ENCODE measurements at places on chromosomes 5 and 9. TPM values are rescaled to one million over a fixed set of nuclear protein-coding genes. Genes with fewer than 3 reads are reported as not detected.

- no peak for DNase-seq
These were observed 57.2 kb downstream of the COL5A1 start for GRCh38 chr9:134698587-134699342.

GRCh38 chr9:135070964-135071735, 16.3 kb upstream of the OLFM1 start:
- no peak for DNase-seq

GRCh38 chr5:96572864-96573512, 89.2 kb upstream of the CAST start:
- DNase-seq: no peak

- DNase-seq: no peak
These were observed 6.0 kb downstream of the NUDT2 start for GRCh38 chr9:34335376-34335775.

GRCh38 chr9:20307621-20308020, 314.7 kb downstream of the MLLT3 start:
- DNase-seq: no peak

GRCh38 chr9:87765521-87765920, 39.6 kb downstream of the CTSL start:
- DNase-seq: no peak

DNA sequence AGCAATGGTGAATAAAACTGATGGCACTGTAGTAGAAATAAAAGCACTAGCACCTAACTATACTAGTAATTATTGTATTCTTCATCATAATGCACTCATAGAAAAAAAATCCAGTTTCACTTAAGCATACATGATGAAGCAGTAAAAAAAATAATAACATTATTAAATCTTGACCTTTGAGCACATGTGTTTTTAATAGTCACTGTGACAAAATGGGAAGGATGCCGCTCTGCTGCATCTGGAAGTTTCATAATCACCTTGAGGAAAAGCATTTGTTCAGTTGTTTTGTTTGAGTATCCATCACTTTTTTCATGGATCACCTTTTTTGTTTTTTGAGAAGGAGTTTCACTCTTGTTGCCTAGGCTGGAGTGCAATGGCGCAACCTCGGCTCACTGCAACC, 13.2 kb downstream of the OR2K2 start:
- DNase-seq: no peak

DNA sequence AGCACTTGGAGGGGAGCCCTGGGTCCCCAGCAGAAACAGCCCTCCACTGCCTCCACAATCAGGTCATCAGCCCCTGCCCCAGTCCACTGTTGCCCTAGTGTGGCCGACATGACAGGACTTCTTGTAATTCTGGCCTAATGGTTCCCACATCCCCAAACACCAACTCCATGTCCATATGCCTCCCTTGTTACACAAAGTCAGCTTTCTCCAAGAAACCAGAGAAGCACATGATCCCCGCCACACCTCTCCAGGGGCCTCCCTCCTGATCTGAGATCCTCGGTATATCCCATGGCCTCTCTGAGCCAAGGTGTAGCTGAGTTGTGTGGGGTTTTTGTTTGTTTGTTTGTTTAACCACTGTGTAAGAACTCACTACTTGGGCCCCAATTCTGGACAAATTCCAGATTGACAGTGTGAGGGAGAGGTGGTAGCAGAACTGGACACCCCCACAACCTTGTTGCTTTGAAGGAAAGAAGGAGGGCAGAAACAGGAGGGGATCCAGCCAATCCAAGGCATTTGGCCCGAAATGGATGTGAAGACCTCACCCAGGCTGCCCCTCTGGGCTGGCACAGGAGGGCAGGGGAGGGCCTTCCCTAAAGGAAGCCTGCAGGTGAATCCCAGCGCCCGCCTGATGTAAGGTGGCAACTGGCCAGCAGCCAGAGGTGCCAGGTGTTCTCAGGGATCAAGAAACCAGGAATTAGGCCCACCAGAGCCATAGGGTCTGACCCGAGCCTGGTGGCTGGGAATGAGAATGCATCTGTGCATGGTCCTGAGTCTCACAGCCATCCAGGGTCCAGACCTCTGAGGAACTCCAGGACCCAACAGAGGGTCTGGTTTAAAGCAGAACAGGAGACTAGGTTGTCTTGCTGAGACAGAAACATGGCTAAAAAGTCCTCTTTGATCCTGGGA, 13.4 kb downstream of the IRF1 start:
- no peak for DNase-seq

- peak; percentile 74 for DNase-seq
These were observed 241.8 kb downstream of the GAS1 start for GRCh38 chr9:86705490-86705889.

DNA sequence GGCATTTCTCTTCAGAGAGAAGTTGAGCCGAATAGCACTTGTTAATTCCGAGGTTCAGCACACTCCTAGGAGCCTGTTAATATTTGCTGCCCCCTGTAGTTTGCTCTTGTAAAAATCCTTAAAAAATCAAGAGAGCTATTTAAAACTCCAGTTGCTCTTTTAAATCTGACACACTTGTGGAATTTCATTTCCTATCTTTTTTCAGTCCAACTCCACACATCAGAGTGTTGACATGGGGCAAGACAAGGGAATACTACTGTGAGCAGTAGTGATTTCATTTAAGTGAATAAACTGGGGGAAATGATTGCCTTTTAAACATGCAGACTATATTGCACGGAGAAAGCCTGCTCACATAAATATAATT, 1096.3 kb upstream of the DMAC1 start:
- peak; percentile 43 for DNase-seq

DNA sequence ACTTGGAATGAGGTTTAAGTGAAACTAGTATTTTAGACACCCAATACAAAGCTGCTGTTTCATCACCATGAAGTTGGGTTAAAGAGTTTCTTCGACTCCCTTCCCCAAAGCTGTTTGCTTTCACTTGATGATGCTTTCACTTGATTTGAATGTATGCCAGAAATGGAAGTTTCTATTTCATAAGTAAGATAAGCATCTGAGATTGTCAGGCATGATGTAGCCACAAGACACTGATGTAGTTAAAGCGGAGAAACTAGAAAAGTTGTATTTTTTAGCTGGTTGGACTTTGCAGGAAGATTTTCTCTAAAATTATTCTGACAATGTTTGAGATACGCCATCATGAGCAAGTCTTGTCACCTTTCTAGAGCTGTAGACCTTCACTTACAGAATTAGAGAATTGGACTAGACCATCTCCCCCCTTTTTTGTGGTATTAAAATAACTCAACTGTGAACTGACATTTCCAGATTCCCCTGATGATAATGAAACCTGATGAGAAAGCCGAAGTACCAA, 20.0 kb downstream of the MOCS2 start:
- DNase-seq: no peak

- no peak for DNase-seq
These were observed 73.5 kb downstream of the PAX5 start for GRCh38 chr9:36960575-36960955.

- no peak for DNase-seq
These were observed 129.6 kb upstream of the ZNF618 start for GRCh38 chr9:113746486-113746885.

GRCh38 chr5:112757468-112758208, 20.0 kb downstream of the APC start:
- peak; percentile 58 for DNase-seq

- no peak for DNase-seq
These were observed 297.8 kb downstream of the FBXL17 start for GRCh38 chr5:108084105-108084504.

GRCh38 chr9:83637389-83637788, 14.4 kb downstream of the IDNK start:
- no peak for DNase-seq

GRCh38 chr5:157076558-157076957, 17.6 kb upstream of the HAVCR1 start:
- DNase-seq: no peak

- no peak for DNase-seq
These were observed 131.7 kb downstream of the RANBP17 start for GRCh38 chr5:170993476-170993875.

DNA sequence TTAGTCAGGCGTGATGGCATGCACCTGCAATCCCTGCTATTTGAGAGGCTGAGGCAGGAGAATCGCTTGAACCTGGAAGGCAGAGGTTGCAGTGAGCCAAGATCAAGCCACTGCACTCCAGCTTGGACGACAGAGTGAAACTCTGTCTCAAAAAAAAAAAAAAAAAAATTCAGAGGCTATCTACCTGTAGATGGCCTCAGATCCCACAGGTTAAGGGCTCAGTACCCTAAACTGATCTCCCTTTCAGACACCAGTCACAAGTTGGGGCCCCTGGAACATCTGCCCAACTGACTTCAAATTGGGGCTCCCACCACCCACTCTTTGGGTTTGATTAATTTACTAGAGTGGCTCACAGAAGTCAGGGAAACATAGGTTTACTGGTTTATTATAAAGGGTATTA, 65.4 kb upstream of the ERCC6L2 start:
- DNase-seq: no peak

GRCh38 chr5:119275601-119276173, 80.1 kb upstream of the TNFAIP8 start:
- DNase-seq: no peak

GRCh38 chr5:38816083-38817030, 29.5 kb upstream of the OSMR start:
- no peak for DNase-seq

DNA sequence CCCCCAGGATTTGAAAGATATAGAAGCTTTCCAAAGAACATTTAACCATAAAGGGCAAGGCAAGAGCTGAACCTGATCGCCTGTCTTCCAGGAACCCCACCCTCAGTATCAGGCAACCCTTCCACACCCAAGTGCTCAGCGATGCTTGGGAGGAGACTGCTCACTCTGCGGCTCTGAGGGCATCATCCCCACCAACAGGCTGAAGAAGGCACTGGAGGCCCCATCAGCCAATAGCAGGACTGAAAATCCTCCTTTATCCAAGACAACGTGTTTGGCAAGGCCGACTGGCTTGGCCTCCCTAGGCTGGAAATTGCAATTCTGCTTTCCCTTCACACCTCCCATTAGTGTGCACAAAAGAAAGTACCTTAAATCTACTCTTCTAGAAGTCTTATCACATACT, 1.4 kb upstream of the PPP2CA start:
- DNase-seq: no peak

DNA sequence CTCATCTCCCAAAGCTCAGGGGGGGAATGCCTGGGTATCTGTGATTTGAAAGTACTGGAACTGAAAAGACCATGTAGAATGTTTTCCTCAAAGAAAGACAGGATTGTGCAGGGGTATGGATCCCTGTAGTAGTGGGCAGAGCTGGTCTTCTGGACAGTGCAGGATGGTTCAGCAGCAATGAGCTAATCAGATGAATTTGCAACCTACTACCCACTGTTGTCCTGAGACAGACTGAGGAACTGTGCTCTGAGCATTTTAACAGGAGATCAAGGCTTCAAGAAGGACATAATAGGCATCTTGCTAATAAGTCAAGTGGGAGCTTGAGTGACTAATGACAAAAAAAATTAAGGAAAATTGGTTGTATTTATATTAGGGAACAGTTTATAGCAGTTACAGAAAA, 61.7 kb downstream of the FYB1 start:
- DNase-seq: no peak

GRCh38 chr9:122808141-122808540, 8.2 kb downstream of the OR1K1 start:
- DNase-seq: no peak

DNA sequence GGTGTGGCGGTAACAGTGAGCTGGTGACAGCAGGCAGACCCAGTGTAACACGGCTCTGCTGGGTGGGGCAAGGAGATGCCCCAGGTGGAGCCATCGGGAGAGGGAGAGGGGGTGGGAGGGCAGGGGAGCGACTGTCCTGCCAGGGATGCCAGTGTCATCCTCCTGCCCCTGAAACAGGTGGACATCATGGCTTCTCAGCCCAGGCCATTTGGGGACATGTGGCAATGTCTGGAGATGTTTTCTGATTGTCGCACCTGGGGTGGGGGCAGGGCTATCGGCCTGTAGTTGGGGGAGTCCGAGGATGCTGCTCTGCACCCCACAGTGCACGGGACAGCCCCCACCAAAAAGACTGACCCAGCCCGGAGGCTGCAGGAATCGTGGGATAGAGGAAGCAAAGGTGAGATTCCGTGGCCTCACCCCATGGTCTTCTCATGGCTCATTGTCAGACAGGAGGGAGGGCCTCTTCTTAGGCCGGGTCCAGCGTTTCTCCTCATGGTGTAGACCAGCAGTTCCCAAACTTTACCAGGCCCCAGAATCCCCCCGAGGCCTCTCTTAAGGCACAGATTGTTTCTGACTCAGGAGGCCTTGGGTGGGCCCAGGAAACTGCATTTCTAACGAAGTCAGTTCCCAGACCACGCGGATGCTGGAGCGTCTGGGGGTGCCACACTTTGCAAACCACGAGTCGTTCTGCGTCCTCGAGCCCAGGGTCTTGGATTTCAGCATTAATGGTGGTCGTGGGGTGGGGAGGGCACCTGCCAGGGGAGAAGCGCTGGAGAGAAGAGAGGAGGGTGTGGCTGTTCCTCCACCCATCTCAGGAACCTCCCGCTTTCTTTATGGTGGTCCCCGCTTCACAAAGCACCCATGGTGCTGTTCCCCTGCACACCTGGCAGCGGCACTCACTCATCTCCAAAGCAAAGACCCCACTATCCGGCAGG, 11.0 kb downstream of the COL5A1 start:
- no peak for DNase-seq

DNA sequence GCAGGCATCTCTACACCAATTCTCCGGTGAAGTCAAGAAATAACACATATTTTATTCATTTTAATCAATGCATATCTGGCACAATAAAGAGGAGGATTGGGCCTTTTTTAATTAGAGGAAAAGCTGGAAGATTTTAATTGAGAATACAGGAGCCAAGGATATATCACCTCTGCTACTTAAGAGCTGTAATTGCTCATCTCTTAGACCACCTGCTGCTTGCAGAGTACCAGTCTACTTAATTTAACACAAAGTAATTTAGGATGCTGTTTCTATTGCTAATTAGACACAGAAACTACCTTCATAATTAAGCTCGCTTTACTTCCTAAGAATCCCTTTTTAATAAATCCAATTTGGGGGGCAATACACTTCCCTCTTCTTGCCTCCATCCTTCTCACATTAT, 326.9 kb downstream of the TENT4A start:
- DNase-seq: no peak

- DNase-seq: no peak
These were observed 133.4 kb downstream of the SUSD1 start for GRCh38 chr9:112041536-112042243.

UGT3A1 gene
- polyA plus RNA-seq: 36.1 TPM

CTNND2 gene
- 0.75 TPM for polyA plus RNA-seq

ZNF300 gene
- 8.9 TPM for polyA plus RNA-seq

PCDHA9 gene
- not detected for polyA plus RNA-seq

MEF2C gene
- polyA plus RNA-seq: 934 TPM

OBP2B gene
- not detected for polyA plus RNA-seq

ACTBL2 gene
- polyA plus RNA-seq: not detected

PIP5KL1 gene
- 5.3 TPM for polyA plus RNA-seq

SAXO1 gene
- 0.11 TPM for polyA plus RNA-seq

TMEM252 gene
- polyA plus RNA-seq: 1.0 TPM

SLC2A8 gene
- 13.1 TPM for polyA plus RNA-seq

SPATA31C1 gene
- 0.08 TPM for polyA plus RNA-seq

SMIM33 gene
- not detected for polyA plus RNA-seq

SLC36A3 gene
- not detected for polyA plus RNA-seq

TMOD1 gene
- 151 TPM for polyA plus RNA-seq

Data from forelimb muscle (tissue), 1 donor.